Stimulated activated CD4-positive, alpha-beta T cell treated with anti-CD3 and anti-CD28 coated beads, TNF-alpha, amount 100 ng/mL, for 1 hour (primary cell): ENCODE measurements at places on chromosomes 12 and 14.

DNA sequence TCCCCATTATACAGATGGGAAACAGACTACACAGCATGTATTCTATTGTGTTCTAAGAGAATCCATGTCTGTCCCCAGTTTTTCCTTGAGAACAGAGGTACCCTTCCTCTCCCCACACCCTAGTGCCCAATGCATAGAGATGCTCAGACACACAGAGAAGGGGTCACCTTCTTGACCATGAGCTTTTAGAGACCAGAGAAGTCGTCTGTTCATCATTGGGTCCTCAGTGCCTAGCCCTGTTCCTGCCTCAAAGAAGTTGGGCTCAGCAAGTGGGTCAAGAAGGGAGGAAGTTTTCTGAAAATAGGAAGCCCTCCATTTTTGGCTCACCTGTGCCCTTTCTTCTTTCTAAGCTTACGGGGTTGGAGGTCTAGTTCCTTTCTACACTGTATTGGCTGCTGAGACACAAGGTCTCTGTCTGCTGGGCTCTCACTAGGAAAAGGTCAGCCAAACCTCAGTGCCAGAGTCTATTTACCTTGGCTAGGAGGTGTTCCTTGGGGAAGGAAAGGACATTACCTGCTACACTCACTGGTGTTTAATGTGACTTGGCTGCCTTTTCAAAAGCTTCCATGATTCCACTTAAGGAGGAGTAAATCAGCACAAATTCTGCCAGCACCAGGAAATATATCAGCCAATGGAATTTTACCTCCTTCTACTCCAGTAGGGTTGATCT, 198.5 kb upstream of the PWP1 start:
- no peak for DNase-seq

- no peak for DNase-seq
Measured at GRCh38 chr12:3227076-3227975, 150.1 kb downstream of the TSPAN9 start.

DNA sequence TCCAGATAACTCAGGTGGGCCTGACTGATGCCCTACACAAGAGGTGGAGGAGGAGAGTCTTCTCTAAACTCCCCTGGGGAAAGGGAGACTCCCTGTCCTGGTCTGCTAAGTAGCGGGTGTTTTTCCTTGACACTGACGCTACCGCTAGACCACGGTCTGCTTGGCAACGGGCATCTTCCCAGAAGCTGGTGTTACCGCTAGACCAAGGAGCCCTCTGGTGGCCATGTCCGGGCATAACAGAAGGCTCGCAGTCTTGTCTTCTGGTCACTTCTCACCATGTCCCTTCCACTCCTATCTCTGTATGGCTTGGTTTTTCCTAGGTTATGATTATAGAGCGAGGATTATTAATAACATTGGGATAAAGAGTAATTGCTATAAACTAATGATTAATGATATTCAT, 965.5 kb downstream of the TMEM121 start:
- no peak for DNase-seq

GRCh38 chr14:92692822-92693226, 55.6 kb downstream of the LGMN start:
- DNase-seq, result no peak

- DNase-seq, result no peak
Measured at GRCh38 chr12:124536641-124537040, 30.8 kb downstream of the NCOR2 start.

DNA sequence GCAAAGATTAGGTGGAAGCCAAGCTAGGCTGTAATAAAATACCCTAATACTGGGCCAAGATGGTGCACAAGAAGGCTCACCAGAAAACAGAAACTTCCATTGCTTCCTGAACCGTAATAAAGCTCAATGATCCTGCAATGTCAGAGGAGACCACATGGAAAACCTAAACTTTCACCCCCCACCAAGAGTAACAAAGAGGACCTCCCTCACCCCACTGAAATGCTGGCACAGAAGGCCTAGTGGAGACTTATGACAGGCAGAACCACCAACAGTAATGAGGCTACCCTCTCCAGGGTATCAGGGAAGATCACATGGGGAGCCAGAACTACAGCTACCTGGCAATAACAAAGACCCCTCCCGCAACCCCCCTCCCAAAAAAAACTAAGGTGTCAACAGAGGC, 43.1 kb downstream of the CEP83 start:
- DNase-seq, result no peak

DNA sequence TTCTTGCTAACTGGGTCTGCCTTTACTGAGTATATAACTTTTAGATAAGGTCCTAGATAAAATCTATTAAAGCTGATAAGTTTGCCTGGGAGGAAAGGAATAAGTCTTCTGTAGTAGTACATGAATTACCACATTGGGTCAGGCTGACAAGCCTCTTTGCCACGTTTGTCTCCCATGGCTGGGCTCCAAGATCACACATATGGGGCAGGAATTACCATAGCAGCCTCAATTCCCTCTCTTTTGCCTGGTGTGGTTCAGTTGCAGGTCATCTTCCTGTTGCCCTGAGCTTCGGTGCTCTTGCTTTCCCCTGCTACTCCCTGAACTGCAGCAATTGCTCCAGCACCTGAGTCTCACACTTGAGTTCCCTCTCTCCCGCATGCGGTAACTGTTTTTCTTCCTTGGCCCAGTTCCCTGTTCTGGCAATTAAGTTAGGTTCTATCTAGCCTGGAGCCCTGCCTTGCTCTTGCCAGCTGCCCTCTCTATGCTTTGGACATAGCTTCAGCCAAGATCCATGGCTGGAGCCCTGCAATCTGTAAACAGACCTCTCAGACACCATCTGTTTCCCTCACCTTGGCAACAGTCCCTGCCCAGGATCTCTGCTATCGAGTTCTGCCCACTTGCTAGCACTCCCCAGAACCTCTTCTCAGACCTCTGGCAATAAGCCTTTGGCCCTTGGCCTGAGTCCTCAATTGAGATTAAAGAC, 5.8 kb upstream of the GLT8D2 start:
- DNase-seq, result no peak

- no peak for DNase-seq
Measured at GRCh38 chr14:23403139-23403438, 5.0 kb downstream of the MYH6 start.

GRCh38 chr12:67141296-67142018, 127.7 kb upstream of the CAND1 start:
- no peak for DNase-seq

GRCh38 chr12:22121224-22121623, 75.2 kb downstream of the CMAS start:
- DNase-seq, result no peak

GRCh38 chr12:31991146-31991545, 31.9 kb downstream of the RESF1 start:
- no peak for DNase-seq

DNA sequence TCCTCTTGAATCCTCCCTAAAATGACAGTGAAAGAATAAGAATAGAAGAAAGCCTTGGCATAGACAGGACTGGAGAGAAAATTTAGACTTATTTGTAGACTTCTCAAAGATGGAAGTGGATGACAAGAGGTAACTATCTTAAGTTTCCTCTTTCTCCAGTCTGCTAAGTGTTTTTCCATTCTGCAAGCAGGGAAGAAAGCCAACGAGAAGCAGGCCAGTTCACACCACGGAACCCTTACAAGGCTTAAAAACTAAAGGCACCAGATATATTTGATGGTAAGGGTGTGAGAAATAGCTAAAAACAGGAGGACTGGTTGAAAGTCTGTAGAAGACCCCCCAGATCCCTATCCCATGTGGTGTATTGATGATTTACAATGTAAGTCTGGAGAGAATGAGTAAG, 82.9 kb upstream of the GPHB5 start:
- DNase-seq, result no peak

- no peak for DNase-seq
Measured at GRCh38 chr14:100526057-100526456, 61.2 kb downstream of the BEGAIN start.

GRCh38 chr12:11684393-11684792, 34.9 kb downstream of the ETV6 start:
- no peak for DNase-seq

DNA sequence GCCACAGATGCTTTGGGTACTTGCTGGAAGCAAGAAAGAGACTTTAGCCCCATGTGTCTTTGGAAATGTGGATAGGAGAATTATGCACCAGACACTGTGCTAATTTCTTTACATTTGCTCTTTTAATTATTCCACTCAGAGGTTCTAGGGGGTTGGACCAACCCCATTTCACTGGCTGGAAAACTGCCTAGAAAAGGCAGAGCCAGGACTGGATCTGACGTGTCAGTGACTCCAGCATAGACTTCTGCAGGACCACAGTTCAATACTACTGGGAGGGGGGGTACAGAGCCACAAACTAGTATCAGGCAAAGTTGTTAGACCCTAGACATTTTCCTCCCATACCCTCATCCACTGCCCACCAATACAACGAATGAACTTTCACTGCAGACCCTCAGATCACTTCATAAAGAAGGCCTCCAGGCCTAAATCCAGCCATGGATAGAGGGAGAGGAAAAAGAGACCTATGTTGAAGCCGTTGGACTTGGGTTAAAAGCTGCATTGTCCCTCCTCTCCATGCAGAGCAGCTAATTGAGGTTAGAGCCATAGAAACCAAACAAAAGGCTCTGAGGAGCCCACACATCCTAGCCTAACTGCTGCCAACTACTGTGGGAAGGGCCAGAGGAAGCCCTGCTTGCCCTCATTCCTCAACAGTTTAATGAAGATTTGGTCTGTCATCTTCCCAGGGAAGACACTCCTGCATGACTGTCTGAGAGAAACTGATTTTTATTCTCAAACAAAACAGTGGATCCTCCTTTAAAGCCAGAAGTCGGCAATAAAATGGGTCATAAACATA, 68.7 kb downstream of the STON2 start:
- no peak for DNase-seq

- no peak for DNase-seq
Measured at GRCh38 chr12:94498698-94499097, 39.0 kb upstream of the CEP83 start.

- DNase-seq, result no peak
Measured at GRCh38 chr12:118528625-118529024, 152.3 kb downstream of the SUDS3 start.

DNA sequence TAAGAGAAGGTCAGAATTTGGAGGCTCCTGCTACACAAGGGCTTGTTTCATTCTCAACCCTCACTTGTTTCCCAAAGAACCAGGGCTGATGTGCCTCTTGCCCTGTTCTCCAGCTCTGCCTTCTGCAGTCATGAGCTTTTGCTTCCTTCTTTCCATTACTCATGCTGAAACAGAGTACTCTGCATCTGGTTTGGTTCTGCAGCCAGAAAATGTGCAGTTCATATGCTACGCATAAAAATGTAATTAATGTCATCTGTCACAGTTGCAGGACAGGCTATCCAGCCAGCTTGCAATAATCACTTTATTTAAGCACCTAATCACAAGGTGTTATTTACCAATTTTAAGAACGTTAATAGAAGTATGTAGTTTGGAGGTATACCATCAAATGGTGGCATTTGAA, 150.2 kb downstream of the SRGAP1 start:
- no peak for DNase-seq

DNA sequence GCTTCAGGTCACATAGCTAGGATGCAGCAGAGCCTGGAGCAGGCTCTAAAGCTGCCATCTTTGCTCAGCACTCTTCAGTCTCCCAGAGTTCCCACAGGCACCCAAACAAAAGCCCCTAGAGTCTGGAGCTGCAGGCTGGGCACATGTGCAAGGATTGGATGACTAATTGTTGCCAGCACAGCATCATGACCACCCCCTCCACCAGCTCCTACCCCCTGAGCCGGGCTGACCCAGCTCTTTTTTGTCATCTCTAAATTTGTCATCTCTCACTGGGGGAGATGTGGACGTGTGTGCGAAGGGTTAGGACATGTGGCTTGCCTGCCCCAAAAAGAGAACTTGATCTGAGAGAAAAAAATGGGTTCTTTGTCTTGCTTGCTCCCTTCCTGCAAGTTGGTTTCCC, 4.3 kb upstream of the MMP19 start:
- no peak for DNase-seq

DNA sequence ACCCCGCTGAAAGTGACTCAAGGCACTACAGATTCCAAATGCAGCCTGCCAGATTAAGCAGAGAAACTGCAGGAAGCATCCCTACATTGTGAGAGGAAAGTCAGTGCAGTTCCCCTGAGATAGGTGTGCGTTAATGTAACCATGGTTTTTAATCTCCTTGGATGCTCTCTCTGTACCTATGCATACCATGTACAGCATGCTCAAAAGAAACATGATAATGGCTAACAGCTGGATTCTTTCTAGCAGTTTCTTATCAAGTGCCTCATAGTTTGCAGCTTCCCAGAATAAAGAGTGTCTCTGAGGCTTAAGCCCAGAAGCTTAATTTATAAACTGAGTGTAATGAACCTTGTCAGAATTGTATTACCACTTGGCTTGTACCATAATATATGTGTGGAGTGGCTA, 17.1 kb upstream of the MDM1 start:
- no peak for DNase-seq

DNA sequence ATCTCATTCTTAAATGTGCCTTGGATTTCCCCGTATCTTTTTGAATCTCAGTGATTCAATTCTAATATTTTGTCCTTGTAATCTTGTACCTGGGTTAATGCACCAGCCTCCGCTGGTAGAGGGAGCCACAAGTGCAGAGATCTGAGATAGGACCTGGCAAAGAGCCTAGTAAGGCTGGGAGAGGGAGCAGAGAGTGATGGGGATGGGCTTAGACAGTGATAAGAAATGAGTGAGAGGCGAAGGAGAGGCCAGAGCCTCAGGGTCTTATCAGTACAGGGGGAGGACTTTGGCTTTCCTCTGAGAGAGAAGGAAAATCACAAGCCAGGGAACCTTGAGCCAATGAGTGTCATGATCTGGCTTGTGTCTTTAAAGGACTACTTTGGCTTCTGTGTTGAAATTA, 30.5 kb upstream of the LMNTD1 start:
- no peak for DNase-seq

GRCh38 chr12:62530596-62530995, 64.0 kb downstream of the MON2 start:
- no peak for DNase-seq

DNA sequence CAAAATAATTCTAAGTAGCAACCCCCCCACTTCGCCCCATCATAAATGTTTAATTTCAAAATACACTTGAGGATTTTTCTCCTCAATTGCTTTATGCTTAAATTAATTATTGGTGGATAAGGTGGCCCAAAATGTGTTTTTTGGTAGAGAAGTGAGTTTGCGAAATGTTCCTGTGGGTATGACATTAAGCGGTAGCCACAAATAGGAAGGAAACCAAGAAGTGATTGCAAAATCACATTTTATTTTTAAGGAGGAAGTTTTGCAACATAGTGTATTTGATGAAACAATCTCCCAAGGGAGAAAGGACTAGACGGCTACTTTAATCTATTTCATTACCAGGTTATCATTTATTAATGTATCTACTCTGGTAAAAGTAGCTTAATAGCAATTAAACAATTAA, 25.5 kb downstream of the SLC25A3 start:
- DNase-seq, result no peak
